ENCODE measurements at places on chromosomes 16 and 17. TPM values are rescaled to one million over a fixed set of nuclear protein-coding genes. Genes with fewer than 3 reads are reported as not detected.

DNA sequence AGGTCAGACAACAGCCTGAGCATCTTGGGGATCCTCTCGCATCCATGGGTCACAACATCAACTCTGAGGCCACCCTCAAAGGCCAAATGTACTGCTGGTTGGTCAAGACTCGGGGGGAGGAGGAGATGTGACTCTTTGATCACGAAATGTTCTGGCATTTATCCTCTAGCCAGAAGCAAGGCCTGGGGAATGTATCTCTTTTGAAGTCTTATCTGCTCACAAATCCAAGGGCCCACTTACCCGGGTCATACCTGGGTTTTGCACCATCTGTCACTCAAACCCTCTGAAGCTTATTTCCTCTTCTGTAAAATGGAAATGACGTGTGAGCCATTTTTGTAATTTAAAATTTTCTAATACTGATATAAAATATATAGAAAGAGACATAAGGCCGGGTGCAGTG is 13.2 kb downstream of the CA7 start:
- H3K27ac ChIP-seq: no peak overlapping the region
- no peaks in the 10 kb centered on the region for H3K36me3 ChIP-seq
- DNase-seq: no peak
- no peaks in the 10 kb centered on the region for H3K4me1 ChIP-seq

KCNJ2 gene
- total RNA-seq: 0.59 TPM

DNA sequence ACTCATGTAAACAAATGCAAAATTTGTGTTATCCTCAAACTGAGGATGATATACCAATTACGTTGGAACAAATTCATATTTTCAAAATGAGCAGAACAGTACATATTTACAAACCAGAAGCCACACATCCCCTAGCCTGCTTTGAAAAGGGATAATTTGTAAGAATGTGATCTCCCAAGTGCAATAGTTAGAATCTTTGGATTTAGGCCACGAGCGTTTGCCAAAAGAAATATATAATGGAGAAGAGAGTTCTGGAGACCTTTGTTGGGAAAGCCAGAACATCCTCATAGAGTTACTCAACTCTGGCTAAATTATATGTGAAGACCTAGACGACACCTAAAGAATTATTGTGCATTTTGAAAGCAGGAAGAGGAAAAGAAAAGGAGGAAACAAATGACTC is 449.3 kb downstream of the KCNJ2 start:
- H3K4me1 ChIP-seq: no peaks in the 10 kb centered on the region
- H3K4me3 ChIP-seq: no peak overlapping the region
- no peaks in the 10 kb centered on the region for H3K27me3 ChIP-seq
- no peak overlapping the region for H3K27ac ChIP-seq
- no peaks in the 10 kb centered on the region for H3K36me3 ChIP-seq

DNA sequence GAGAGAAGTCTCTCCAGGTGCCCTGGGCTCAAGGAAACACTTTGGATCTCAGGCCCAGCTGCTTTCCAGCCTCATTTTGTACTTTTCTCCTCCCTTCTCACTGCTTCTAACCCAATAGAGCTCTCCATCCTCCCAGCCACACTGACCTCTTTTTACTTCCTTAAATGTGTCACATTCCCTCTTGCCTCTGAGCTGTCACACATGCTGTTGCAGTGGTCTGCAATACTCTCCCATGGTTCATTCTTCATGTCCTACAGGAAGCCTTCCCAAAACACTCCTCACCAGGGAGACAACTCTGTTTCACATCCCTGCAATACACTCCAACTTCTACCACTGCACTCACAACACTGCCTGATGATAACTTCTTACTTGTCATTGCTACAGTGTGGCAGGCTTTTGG is 242.1 kb upstream of the DYNLRB2 start:
- no peak for DNase-seq
- no peaks in the 10 kb centered on the region for H3K4me1 ChIP-seq
- H3K4me3 ChIP-seq: no peak overlapping the region
- H3K36me3 ChIP-seq: no peaks in the 10 kb centered on the region
- no peak overlapping the region for H3K27ac ChIP-seq

DNA sequence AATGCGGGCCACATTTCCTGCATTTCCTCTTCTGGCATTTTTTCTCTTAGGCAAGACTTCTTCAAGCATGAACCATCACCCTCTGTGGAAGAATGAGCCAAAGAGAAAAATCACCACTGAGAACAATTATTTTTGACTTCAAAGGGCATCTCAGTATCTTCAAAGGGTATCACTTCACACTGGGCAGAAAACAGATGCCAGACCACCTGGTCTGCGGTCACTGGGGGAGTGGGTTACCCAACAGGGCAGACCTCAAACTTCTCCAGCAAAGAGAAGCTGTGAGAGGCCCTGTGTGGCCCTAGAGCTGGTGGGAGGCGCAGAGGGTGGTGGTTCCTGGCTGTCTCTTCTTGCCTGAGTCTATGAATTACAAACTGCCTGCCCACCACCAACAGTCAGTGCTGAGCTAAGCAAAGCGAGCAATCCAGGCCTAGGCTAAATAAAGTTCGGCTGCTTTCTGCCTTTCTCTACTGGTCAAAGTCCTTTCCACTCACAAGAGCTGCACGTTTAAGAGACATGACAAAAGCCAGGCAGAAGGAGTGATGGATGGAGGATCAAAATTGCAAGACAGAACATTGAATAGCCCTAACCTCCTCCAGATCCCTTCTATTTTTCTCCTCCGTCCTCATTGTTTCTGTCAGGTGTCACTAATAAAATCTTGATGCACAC is 602.7 kb upstream of the CDH5 start:
- H3K36me3 ChIP-seq: no peaks in the 10 kb centered on the region
- no peak overlapping the region for H3K27ac ChIP-seq
- DNase-seq: no peak
- peaks cover 9% of the 10 kb centered on the region for H3K4me1 ChIP-seq

OR3A3 gene
- total RNA-seq: not detected

GRCh38 chr16:66954097-66954659 is 6.9 kb upstream of the CES3 start:
- peak; percentile 38 for DNase-seq
- H3K4me3 ChIP-seq: no peak overlapping the region
- H3K27ac ChIP-seq: no peak overlapping the region
- peaks cover 14% of the 10 kb centered on the region for H3K27me3 ChIP-seq
- no peaks in the 10 kb centered on the region for H3K36me3 ChIP-seq
- no peaks in the 10 kb centered on the region for H3K4me1 ChIP-seq

DNA sequence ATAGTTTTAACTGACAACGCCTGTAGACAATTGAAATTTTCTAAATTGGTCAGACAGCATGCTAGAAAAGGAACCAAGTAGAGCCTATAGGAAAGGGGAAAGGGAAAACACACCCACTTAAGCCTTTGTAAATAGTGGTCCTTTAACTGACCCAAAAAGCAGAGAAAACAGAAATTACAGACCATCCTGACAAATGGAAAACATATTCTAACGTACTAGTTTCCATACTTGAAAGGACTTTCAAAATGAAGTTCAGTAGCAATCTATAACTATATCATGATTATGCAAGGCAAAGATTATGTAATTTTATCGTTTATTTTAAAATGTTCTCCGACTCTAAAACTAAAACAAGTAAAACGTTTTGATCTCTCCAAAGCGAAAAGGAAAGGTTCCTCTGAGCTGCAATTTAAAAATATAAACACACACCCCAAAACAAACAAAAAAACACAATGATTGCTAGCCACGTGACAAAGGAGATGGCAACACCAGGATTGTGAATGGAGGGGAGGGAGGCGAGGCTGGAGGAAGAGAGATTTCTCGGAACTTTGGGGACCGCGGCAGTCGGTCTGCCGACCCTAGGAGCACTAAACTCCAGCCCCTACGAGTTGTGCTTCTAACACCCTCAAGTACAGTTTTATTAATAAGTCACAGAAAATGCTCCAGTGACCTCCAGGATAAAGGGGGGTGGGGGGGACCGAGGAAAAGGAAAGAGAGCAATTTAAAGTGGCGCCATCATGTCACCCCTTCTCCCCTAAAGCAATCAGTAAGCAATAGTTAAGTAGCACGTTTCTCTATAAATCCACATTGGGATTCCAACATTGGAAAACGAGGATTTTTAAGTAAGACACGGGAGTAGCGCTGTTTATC is 1.7 kb downstream of the KANSL1 start:
- peak overlapping the region; percentile 88 for H3K4me3 ChIP-seq
- H3K4me1 ChIP-seq: peaks cover 18% of the 10 kb centered on the region
- H3K36me3 ChIP-seq: no peaks in the 10 kb centered on the region
- H3K27me3 ChIP-seq: no peaks in the 10 kb centered on the region
- H3K27ac ChIP-seq: peak overlapping the region; percentile 95

- H3K27ac ChIP-seq: no peak overlapping the region
- DNase-seq: no peak
- H3K27me3 ChIP-seq: no peaks in the 10 kb centered on the region
- 0 out of 2 replicates have a peak, but pooled peaks cover 3% of the 10 kb centered on the region for H3K4me1 ChIP-seq
- no peak overlapping the region for H3K4me3 ChIP-seq
- H3K36me3 ChIP-seq: no peaks in the 10 kb centered on the region
Observed at GRCh38 chr17:19248928-19249574, 11.9 kb downstream of the EPN2 start.

DNA sequence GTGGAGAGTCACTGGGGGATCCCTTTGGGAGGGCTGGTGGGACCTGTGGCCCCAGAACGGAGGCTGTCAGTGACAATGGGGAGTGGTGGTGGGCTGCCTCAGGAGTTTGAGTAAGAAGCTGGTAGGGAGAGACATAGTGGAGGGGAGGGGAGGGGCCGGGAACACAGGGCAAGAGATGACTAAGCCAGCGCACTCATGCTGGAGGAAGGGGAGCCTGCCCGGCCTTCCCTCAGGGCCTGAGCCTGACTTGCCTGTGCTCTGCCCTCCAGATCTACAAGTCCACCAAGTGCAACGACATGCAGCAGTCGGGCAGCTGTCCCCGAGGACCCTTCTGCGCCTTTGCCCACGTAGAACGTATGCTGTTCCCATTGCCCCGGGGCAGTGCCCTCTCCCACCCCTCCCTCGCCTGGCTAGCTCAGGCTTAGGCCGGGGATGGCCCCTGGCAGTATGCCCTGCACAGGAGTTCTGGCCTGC is 29.3 kb downstream of the UNC13D start:
- H3K36me3 ChIP-seq: peaks cover 61% of the 10 kb centered on the region
- no peak overlapping the region for H3K4me3 ChIP-seq
- no peak overlapping the region for H3K27ac ChIP-seq
- no peak for DNase-seq
- no peaks in the 10 kb centered on the region for H3K27me3 ChIP-seq

HSBP1 gene
- total RNA-seq: 219 TPM

NGFR gene
- 8.1 TPM for total RNA-seq

GRCh38 chr17:57463103-57463885 is 207.0 kb downstream of the MSI2 start:
- H3K4me1 ChIP-seq: peaks cover 4% of the 10 kb centered on the region
- H3K4me3 ChIP-seq: no peak overlapping the region
- no peaks in the 10 kb centered on the region for H3K27me3 ChIP-seq

ZSCAN32 gene
- total RNA-seq: 22.6 TPM

DNA sequence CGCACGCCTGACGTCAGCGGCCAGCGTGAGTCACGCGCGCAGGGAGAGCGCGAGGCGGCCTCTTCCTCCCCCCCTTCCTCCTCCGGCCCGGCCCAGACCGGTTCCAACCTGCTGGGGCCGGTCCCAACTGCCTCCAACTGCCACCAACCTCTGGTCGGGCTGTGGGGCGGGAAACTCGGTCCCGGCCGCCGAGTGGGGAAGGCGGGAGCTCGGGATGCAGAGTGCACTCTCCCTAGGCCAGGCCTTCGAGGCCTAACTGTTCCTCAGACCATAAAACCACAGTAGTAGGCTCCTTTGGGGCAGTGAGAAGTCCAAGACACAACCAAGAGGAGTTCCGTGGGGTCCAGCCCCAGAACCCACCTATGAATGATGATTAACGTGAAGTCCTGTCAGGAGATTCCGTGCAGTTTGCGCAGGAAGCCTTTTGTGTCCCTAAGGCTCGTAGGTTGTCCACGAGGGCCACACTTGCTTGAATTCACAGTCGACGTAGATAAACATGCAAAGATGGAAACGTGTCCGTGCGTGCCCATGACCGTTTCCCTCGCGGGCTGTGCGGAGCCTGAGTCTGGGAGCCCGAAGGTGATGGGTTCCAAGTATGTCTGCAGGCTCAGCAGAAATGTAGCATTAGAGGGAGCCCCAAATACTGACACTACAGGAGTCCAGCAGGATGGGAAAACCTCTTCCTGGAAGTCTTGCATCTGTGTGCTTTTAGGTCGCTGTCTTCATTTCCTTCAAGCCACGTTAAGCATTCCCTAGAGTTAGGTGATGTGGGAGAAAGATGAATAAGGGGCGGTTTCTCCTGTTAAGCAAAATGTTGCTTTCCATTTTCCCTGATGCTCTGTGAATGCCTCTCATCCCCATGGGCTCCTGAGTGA is 647 bp downstream of the UNK start:
- no peaks in the 10 kb centered on the region for H3K27me3 ChIP-seq
- peak overlapping the region; percentile 97 for H3K4me3 ChIP-seq
- no peak for DNase-seq
- no peaks in the 10 kb centered on the region for H3K36me3 ChIP-seq
- peak overlapping the region; percentile 100 for H3K27ac ChIP-seq
- peaks cover 6% of the 10 kb centered on the region for H3K4me1 ChIP-seq

DNA sequence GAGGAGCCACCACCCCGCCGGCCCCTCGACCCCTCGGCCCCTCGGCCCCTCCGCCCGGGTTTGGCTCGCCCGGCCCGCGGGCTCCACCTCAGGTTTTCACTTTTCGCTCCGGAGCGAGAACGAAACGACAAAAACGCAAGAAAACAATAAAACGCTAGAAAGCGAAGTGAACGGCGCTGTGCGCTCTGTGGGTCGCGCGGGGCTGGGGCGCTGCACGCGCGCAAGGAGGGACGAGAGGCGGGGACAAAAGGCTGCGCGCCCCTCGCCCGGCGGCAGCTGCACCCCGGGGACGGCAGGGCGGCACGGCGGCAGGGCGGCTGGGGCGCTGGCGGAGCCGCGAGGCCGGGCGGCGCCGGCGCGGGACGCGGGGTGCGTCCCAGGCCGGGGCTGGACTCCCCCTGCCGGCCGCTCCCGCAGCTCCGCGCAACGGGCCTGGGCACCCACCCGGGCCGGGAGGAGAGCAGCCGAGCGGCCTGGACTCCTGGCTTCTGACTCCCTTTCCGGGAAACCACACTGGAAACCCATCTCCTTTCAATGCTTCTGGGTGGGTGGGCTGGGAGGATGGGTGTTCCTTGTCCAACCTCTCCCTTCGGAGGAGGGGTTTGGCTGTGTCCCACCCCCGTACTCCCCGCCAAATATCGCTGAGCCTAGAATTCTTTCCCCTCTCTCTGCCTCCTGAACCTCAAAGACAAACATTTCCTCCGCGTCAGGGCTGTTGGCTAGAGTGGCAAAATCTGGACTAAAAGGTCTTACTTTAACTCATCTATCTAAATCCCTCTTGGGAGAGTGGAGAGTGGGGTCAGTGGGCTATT is 9.9 kb downstream of the TBX2 start:
- peaks cover 90% of the 10 kb centered on the region for H3K27me3 ChIP-seq
- peaks cover 25% of the 10 kb centered on the region for H3K4me1 ChIP-seq
- H3K27ac ChIP-seq: no peak overlapping the region
- no peak for DNase-seq
- no peaks in the 10 kb centered on the region for H3K36me3 ChIP-seq

BCO1 gene
- 0.23 TPM for total RNA-seq

DNA sequence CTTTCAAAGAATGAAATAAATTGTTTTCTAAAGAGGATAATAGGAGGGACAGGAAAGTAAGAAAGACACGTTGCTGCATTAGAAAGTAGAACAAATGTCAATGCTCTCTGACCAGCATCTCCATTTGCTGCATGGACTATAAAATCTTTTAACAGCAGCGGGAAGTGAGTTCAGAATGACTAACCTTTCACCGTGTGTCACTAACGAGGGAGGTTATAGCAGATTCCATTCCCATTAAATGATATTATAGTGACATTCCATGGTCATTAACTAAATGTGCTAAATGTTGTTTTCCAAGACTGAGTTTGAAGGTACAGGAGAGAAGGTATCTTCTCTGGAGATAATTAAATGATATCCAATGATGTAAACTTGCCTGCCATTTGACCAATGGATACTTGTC is 127.1 kb upstream of the HS3ST3A1 start:
- no peak overlapping the region for H3K4me3 ChIP-seq
- DNase-seq: no peak
- H3K4me1 ChIP-seq: no peaks in the 10 kb centered on the region
- no peaks in the 10 kb centered on the region for H3K27me3 ChIP-seq

Measured in H1 (cell line).